ENCODE measurements at places on chromosomes 7 and 10.

- DNase-seq = no peak
Measured at GRCh38 chr7:44930921-44931320, 45.6 kb upstream of the PURB start.

DNA sequence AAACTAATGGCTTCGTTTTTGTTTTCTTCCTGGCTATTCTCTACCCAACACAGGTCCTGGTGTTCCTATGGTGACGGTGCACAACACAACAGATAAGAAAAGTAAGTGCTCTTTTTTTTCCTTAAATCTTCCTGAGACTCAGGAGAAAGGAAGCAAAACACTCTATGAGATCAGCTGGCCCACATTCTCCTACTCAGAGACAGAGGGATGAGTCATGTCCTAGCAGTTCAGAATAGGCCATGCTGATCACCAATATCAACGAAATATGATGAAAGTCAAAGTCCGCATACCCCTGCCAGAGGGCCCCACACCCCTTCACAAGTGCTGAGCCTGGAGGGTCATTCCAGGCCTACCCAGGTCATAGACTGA, 149.2 kb downstream of the PAXIP1 start:
- DNase-seq = no peak

- DNase-seq = no peak
Measured at GRCh38 chr7:100811480-100811879, 15.8 kb downstream of the EPHB4 start.

DNA sequence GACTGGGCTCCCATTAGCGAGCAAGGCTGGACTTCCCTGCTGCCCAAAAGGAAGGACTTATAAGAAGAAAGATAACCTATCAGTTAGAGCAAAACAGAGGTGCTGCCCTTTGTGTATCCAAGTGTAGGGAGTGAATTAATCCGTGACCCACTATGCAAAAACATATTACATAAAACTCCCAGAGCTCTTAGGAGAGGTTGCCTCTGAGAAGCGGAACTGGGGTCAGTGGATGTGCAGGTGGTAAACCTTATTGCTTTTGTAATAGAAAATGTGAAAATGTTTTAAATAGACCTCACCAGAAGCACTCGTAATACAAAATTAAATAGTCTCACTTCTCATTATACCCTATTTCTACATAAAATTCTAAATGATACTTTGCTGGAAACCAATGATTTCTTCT, 17.1 kb upstream of the IL6 start:
- DNase-seq = no peak

DNA sequence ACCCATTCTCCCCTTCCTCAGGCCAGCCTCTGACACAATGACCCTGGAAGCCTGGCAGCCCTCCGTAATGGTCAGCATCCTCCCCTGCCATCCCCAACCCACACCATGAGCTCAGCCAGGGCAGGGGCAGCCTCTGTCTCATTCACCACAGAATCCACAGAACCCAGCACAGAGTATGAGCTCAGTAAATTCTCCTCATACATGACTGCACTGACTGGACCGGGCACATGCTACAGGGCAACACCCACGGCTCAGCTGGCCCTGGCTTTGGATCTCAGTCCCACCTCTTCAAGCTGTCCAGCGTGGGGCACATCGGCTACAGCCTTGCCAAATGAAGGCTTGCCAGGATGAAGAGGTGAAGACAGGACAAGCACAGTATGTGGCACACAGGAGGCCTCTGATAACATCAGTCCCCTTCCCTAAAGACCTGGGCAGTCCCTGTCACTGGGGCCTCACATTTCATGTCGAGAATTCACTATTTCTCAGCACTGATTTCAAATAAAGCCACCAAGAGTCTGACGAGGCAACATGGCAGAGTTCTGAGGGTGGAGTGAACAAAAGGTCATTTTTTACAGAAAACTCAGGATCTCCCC, 7.9 kb downstream of the GPRIN2 start:
- DNase-seq = no peak

GRCh38 chr7:44505595-44505994, 15.1 kb upstream of the NUDCD3 start:
- no peak for DNase-seq

DNA sequence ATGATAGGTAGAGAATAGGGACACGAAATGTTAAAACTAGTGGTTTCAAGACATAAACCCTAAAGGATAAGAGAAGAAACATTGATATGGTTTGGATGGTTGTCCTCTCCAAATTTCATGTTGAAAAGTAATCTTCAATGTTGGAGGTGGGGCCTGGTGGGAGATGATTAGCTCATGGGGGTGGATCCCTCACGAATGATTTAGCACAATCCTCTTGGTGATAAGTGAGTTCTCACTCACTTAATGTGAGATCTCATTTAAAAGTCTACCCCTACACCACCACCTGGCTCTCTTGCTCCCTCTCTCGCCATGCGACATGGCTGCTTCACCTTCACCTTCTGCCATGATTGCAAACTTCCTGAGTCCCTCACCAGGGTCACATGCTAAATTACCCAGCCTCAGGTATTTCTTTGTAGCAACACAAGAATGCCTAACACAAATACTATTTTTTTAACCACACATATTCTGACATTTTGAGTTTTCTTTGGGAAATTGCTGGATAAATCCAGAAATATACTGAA, 242.4 kb upstream of the PHF14 start:
- no peak for DNase-seq

DNA sequence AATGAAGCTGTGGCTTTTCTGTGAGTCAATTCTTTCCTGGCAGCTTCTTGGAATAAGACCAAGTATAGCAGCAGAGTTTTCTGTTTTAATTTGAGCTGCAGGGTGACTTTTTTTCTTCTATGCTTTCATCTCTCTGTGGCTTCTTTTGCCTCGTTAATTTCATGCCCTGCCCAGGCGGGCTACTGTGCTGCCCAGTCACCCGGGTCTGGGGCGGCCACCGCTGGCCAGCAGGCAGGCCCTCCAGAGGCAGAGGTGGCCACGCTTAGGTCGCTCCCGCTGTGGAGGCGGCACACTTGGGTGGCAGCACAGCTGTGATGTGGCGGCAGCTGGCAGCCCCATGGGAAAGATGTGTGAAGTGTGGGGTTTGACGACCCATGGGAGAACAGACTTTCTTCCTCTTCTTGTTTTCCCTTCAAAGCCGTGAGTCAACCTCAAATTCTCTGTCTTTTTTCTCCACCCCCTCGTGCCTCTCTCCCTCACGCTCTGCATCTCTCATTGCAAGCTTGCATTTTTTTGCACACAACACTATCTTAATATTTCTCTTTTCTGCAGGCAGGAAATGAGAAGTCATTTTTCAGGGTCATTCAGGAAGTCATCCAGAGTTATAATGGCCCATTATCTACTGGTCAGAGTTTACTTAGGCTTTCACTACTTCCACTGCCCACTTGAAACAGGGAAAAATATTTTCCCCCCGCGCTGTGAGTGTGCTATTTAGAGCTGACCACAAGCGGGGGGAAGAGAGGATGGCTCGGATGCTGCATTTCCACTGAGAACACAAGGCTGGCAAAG, 67.8 kb downstream of the EGFR start:
- DNase-seq = no peak

GRCh38 chr10:69480068-69480412, 28.8 kb downstream of the TSPAN15 start:
- DNase-seq = no peak

DNA sequence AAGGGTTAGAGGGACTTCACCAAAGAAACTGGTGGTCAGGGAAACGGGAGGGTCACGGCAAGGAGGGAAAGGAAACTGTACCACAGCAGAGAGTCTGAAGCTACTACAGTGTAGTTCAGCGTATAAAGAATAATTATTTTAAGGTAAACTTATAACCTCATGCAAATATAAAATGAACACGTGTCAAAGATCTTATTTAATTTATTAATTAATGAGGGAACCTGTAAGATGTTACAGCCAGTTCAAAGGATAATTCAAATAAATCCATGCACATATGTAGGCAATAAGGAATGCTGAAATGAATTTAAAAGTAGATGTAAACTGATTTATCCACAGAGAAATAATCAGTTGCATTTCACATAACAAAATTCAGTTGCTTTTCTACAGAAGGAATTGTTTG, 49.4 kb upstream of the ATRNL1 start:
- no peak for DNase-seq

GRCh38 chr10:129467359-129468064, 471 bp downstream of the MGMT start:
- DNase-seq = no peak

DNA sequence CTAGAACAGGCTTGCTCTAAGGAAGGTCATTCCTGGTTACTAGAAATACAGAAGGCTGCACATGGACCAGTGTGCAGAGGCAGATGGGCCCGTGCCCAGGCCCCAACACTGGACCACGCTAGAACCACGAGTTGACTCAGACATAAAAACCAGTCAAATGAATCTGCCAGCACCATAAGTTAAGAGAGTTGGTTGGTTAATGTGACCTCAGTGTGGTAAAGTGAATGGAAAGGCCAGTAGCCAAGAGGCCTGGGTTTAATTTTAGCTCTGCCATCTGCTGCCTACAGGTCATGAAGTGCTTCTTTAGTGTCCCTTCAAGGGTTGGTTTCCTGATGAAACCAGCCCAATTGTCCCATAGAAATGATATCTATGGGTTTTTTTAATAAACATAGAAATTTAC, 329.6 kb upstream of the NRP1 start:
- no peak for DNase-seq

- no peak for DNase-seq
Measured at GRCh38 chr10:47042199-47042473, 130.9 kb downstream of the PTPN20 start.

- DNase-seq = no peak
Measured at GRCh38 chr10:35359056-35359455, 22.7 kb downstream of the CCNY start.

- no peak for DNase-seq
Measured at GRCh38 chr10:59781511-59781910, 28.3 kb upstream of the MRLN start.

DNA sequence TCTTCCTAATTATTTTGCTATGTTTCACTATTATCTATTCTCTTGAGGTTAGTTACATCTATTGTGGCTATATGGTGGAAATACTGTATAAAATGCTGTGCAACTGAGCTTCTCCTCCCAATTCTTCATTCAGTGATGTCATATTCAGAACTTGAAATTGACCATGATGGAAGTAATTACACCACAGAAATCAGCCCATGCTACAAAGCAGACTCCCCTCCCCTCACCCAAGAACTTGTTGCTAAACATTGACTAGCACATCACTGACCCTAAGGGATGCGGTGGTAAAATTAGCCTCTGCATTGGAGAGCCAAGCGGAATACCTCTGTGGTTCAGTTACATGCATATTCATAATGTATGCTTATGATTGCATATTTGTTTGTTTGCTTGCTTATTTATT, 8.8 kb downstream of the CALD1 start:
- no peak for DNase-seq

- DNase-seq = no peak
Measured at GRCh38 chr7:94127026-94127425, 122.9 kb upstream of the BET1 start.

DNA sequence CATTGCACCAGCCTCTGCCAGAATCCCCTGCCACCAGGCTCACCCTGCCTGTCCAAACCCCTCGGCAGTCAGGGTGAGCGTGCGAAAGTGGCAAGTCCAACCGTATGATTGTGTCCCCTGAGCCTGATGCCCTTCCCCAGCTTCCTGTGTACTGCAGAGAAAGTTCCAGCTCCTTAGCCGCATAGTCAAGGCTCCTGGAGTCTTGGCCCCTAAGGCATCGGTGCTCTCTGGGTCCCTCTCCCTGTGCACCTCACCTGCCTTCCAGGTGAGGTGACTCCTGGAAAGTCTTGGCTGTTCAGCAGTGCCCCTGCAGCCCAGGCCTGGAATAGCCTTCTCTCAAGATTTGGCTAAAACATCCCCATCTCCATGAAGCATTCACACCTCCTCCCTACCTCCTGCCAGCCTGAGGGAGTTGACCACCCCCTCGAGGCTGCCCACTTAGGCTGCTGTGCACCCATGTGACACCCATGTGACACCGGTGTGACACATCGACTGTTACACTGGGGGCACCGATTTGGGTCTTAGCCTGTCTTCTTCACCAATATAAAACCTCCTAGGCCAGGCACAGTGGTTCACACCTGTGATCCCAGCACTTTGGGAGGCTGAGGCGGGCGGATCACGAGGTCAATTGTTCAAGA, 56.1 kb upstream of the ELN start:
- no peak for DNase-seq

DNA sequence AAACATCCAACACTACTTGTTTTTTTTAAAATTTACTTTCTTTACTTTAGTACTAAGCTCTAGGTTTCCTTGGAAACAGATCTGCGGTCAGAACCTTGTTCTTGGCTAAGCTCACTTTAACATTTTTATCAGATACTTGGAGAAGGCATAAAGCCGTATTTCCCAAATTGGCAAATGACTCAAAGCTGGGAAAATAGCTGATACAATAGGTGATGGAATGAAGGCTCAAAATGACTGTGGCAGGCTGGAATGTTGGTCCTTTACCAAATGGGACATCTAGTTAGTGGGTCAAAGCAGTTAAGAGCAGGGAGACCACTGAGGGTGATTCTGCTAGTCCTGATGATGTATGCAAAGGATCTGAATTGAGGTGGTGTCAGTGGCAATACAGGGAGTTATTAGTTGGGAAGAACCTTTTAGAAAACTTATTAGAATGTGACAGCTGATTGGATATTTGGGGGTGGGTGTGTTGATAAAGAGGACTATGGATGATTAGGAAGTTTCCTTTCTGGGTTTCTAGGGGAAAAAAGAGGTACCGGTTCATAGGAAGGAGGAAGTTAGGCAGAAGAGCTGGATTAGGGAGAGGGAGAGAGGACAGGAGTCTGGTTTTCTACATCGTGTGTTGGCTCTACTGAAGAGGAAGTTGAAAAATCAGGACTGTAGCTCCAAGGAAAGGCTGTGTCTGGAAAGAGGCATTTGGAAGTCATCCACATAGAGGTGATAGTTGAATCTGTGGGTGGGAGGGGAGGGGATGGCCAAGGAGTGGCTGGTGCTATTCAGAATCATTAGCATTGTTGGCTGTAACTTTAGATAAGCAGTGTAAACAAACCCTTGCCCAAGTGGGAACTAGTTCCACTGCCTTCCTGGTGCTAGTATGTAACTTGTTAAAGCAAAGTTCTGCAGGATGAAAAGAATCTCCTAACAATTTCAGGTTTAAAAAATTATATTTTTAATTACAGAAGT, 13.1 kb downstream of the PLCE1 start:
- no peak for DNase-seq

GRCh38 chr7:91344911-91345310, 80.7 kb downstream of the FZD1 start:
- no peak for DNase-seq

- no peak for DNase-seq
Measured at GRCh38 chr10:132506711-132507408, 30.7 kb upstream of the INPP5A start.

- DNase-seq = no peak
Measured at GRCh38 chr7:105594034-105594433, 12.7 kb upstream of the EFCAB10 start.

- no peak for DNase-seq
Measured at GRCh38 chr7:136517971-136518370, 350.5 kb upstream of the CHRM2 start.

GRCh38 chr10:105514106-105514505, 873.0 kb downstream of the SORCS3 start:
- DNase-seq = no peak

GRCh38 chr7:130092598-130092997, 22.3 kb downstream of the KLHDC10 start:
- DNase-seq = no peak

GRCh38 chr7:157889480-157889879, 552.7 kb downstream of the DNAJB6 start:
- no peak for DNase-seq

All from AML-193 (cell line).